ENCODE measurements at places on chromosomes 7 and 10.

GRCh38 chr7:103702982-103703381 is 257.0 kb upstream of the SLC26A5 start:
- no peak for DNase-seq

DNA sequence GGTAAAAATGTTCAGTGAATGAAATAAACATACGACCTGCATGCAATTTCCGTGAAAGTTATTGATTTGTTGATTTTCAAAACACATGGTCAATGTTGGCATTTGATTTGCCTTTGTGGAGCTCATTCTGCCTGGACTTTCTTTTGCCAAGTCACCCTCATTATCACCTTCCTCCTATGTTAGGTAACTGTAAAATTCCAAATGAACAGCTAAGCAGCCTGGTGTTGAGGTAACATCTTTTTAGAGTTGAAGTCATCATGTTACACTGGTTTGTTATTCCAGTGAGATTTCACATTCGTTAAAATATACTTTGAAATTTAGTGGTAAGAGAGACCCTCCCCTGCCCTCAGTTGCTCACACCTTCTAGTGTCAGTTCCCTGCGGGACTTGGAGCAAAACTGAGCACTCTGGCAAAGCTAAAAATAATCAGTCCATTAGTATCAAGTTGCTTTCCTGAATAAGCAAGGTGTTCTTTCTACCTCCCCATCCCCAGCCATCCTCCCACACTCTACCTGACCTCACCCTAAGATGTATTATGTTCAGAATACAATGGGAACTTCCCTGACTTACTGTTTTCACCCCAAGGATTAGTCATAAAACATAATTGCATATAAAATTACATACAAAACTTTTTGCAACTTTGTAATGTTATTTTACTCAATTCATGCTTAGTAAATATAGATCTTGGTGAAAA is 283.3 kb upstream of the SEMA3A start:
- no peak for DNase-seq

- no peak for DNase-seq
These were observed 54.3 kb downstream of the LRRC18 start for GRCh38 chr10:48885376-48885775.

- DNase-seq, result no peak
These were observed 727.8 kb downstream of the GRM8 start for GRCh38 chr7:126524967-126525366.

DNA sequence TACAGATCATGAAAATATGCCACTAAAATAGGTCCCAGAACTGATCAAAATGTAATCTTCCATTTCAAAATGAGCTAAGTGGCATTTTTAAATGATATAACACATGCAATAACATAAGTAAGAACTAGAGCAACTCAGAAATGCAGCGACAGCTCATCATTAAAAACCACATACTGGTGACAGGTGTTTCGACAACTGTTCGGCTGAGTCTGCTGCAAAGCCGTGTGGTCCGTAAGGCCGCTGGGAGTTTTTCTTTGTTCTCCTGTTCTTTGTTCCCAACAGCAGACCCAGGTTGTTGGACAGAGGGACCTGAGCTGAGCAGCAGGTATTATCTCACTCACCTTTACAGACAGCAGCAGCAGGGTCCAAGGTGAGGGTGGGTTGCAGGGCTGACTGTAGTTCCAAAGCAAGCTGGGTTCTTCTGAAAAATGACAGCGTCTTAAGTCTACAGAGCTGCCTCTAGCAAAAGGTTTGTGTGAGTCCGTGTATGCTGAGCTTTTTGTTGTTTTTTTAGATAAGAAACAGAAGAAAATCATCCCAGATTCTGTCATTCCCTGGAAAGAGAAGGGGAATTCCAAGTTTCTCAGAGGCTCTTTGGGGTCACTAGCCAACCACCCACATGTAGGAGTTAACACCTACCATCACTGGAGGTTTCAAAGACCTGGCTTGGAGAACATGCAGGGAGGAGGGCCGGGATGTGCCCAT is 45.4 kb upstream of the MACROH2A2 start:
- no peak for DNase-seq

- no peak for DNase-seq
These were observed 45.8 kb downstream of the CHST15 start for GRCh38 chr10:124047427-124048152.

DNA sequence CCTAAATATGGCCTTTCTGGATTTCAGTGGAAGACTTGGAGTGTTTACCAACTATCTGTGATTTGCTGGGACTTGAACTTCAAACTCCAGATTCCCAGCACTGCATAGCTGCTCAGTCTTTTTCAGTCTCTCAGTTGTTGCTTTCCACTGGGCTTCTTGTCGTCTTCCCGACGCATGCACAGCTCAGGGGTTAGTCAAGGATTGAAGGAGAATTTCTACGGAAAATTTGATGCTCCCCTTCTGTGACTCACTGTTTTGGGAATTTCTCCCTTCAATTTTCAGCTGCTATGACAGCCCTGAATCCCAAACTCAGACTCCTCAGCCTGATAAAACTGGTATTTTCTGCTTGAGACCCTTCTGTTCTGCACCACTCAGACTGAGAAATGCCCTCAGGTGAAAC is 91.7 kb downstream of the CYP26A1 start:
- no peak for DNase-seq
